ENCODE measurements at places on chromosomes 11 and 22. TPM values are rescaled to one million over a fixed set of nuclear protein-coding genes. Genes with fewer than 3 reads are reported as not detected.

GRCh38 chr22:32413719-32414118, 1.7 kb upstream of the RTCB start:
- H3K4me3 ChIP-seq = no peak overlapping the region
- H3K27ac ChIP-seq = no peak overlapping the region
- no peaks in the 10 kb centered on the region for H3K36me3 ChIP-seq
- H3K4me1 ChIP-seq = peaks cover 16% of the 10 kb centered on the region

OR51D1 gene
- total RNA-seq = not detected

C1QTNF5 gene
- total RNA-seq = 35.9 TPM

LRRC75B gene
- total RNA-seq = 5.1 TPM

GRCh38 chr11:116989184-116989583, 109.0 kb downstream of the SIK3 start:
- H3K36me3 ChIP-seq = no peaks in the 10 kb centered on the region
- DNase-seq = no peak
- no peak overlapping the region for H3K4me3 ChIP-seq

GRCh38 chr11:10459029-10459970, 4.2 kb downstream of the AMPD3 start:
- no peak for DNase-seq
- peaks cover 21% of the 10 kb centered on the region for H3K4me1 ChIP-seq
- H3K36me3 ChIP-seq = peaks cover 5% of the 10 kb centered on the region
- no peak overlapping the region for H3K27ac ChIP-seq
- no peaks in the 10 kb centered on the region for H3K27me3 ChIP-seq

SYT9 gene
- total RNA-seq = not detected

KCNQ1 gene
- not detected for total RNA-seq

- H3K27ac ChIP-seq = no peak overlapping the region
- no peaks in the 10 kb centered on the region for H3K4me1 ChIP-seq
- H3K4me3 ChIP-seq = no peak overlapping the region
- H3K27me3 ChIP-seq = peaks cover 7% of the 10 kb centered on the region
Observed at GRCh38 chr11:15629690-15630321, 515.1 kb downstream of the INSC start.

DNA sequence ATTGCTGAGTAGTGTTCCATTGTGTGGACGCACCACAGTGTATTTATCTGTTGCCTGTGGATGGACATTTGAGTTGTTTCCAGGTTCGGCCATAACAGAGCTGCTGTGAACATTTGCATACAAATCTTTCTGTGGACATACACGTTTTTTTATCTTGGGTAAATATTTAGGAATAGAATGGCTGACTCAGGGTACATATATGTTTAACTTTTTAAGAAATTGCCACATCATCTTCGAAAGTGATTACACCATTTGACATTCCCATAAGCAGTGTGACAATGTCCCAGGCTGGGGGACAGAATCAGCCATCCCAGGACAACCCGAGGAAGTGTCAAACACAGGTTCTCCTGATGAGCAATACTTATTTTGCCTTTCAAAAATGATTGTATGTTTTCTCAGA, 87.9 kb downstream of the OSBP2 start:
- no peak for DNase-seq
- H3K27ac ChIP-seq = no peak overlapping the region
- no peaks in the 10 kb centered on the region for H3K36me3 ChIP-seq
- H3K27me3 ChIP-seq = no peaks in the 10 kb centered on the region
- peaks cover 4% of the 10 kb centered on the region for H3K4me1 ChIP-seq

DNA sequence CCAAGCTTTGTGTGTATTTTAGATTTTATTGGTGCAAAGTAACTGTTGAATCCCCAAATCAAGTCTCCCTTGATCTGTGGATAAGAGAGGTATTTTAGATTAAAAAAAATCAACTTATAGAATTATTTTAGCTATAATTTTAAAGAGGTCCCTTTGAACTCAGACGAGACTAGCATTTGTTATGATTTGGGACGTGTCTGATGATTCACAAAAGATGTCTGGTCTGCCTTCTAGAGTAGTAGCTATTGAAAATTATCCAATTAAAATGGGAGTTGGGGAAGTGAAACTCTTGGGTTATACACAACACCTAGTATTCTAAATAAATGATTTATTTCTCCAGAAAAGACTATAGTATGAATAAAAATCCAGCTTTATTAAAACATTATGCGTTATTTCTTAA, 227.9 kb upstream of the GRIA4 start:
- no peak overlapping the region for H3K4me3 ChIP-seq
- H3K27ac ChIP-seq = no peak overlapping the region
- H3K4me1 ChIP-seq = no peaks in the 10 kb centered on the region
- H3K36me3 ChIP-seq = no peaks in the 10 kb centered on the region
- H3K27me3 ChIP-seq = no peaks in the 10 kb centered on the region

- H3K4me3 ChIP-seq = no peak overlapping the region
- peaks cover 19% of the 10 kb centered on the region for H3K36me3 ChIP-seq
- no peak for DNase-seq
- no peaks in the 10 kb centered on the region for H3K27me3 ChIP-seq
Observed at GRCh38 chr11:117171404-117172061, 7.0 kb upstream of the SIDT2 start.

ZNF214 gene
- total RNA-seq = 4.7 TPM

PDGFB gene
- not detected for total RNA-seq

ROM1 gene
- total RNA-seq = 6.5 TPM

GRCh38 chr22:27123880-27124279, 466.5 kb downstream of the MIAT start:
- no peak for DNase-seq
- H3K27me3 ChIP-seq = no peaks in the 10 kb centered on the region
- no peak overlapping the region for H3K27ac ChIP-seq
- no peak overlapping the region for H3K4me3 ChIP-seq

RASGRP2 gene
- total RNA-seq = 0.29 TPM

MRGPRF gene
- 41.5 TPM for total RNA-seq

SERPING1 gene
- total RNA-seq = 47.7 TPM

GRCh38 chr11:17642980-17643379, 76.4 kb upstream of the MYOD1 start:
- no peaks in the 10 kb centered on the region for H3K27me3 ChIP-seq
- H3K4me1 ChIP-seq = no peaks in the 10 kb centered on the region
- H3K36me3 ChIP-seq = no peaks in the 10 kb centered on the region

SPI1 gene
- total RNA-seq = not detected

DNA sequence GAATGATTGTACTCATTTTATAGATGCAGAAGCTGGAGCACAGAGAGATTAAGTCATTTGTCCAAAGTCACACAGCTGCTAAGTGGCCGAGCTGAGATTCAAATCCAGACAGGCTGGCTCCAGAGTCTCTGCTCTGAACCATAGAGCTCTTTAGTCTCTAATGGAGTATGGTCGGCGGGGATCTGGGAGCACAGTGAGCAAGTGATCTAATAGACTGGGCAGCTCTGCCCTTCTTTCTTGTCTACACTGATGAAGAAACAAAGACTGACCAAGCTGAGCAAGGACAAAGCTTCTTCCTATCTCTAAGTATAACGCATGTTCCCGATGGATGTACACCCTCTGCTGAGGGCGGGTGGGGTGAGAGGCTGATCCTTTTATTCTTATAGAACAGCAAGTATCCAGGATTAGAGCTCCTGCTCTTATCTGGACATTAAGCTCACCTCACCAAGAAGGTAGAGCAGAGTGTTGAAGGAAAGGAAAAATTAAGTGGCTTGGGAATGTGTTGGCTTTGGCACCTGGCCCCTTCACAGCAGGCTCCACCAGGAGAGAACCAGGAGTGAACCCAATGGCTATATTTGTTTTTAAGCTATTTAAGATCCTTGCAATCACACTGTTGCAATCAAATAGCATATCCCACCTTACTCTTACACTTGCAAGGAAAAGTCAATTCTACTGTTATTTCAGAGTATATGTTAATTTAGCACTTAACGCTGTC, 68.7 kb downstream of the ETS1 start:
- peak; percentile 52 for DNase-seq
- peak overlapping the region; percentile 80 for H3K4me3 ChIP-seq
- peaks cover 72% of the 10 kb centered on the region for H3K4me1 ChIP-seq
- H3K27me3 ChIP-seq = no peaks in the 10 kb centered on the region

DNA sequence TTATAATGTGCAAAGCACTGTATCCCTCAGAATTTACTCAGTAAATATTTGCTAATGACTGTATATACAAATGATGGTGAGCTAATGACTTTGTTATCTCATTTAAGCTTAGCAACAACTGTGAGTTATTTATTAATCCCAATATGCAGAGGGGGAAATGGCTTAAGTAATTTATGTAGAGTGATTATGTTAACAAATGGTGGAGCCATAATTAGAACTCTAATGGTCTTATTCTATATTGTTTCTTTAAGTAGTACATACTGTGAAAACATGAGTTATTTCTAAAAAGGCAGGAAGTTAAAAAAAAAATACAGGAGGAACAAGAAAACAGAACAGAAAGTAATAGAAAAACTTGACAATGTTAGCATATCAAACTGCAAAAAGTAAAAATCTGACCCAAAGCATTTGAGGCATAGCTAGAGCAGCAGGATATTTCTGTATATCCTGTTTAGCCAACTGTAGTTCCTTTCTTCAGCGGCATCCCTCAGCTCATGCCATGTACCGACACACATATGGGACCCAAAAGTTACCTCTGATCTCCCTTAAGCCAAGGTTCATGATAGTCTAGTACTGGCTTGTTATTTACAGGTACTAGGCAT, 94.2 kb downstream of the FCHSD2 start:
- no peaks in the 10 kb centered on the region for H3K27me3 ChIP-seq
- no peak for DNase-seq
- no peak overlapping the region for H3K4me3 ChIP-seq
- no peaks in the 10 kb centered on the region for H3K4me1 ChIP-seq
- H3K36me3 ChIP-seq = no peaks in the 10 kb centered on the region
- H3K27ac ChIP-seq = no peak overlapping the region

DNA sequence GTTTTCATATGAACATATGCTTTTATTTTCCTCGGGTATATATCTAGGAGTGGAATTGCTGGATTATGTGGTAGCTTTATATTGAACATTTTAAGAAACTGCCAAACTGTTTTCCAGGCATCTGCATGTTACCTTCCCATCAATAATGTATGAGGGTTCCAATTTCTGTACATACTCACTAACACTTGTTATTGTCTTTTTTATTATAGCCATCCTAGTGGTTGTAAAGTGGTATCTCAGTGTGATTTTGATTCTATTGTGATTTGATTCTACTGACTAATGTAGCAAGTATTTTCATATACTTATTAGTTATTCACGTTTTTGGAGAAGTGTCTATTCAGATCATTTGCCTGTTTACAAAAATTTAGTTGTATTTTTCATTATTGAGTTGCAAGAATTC, 2.0 kb downstream of the ANO5 start:
- no peak overlapping the region for H3K4me3 ChIP-seq
- H3K4me1 ChIP-seq = no peaks in the 10 kb centered on the region
- no peaks in the 10 kb centered on the region for H3K36me3 ChIP-seq
- peaks cover 7% of the 10 kb centered on the region for H3K27me3 ChIP-seq
- DNase-seq = no peak

DNA sequence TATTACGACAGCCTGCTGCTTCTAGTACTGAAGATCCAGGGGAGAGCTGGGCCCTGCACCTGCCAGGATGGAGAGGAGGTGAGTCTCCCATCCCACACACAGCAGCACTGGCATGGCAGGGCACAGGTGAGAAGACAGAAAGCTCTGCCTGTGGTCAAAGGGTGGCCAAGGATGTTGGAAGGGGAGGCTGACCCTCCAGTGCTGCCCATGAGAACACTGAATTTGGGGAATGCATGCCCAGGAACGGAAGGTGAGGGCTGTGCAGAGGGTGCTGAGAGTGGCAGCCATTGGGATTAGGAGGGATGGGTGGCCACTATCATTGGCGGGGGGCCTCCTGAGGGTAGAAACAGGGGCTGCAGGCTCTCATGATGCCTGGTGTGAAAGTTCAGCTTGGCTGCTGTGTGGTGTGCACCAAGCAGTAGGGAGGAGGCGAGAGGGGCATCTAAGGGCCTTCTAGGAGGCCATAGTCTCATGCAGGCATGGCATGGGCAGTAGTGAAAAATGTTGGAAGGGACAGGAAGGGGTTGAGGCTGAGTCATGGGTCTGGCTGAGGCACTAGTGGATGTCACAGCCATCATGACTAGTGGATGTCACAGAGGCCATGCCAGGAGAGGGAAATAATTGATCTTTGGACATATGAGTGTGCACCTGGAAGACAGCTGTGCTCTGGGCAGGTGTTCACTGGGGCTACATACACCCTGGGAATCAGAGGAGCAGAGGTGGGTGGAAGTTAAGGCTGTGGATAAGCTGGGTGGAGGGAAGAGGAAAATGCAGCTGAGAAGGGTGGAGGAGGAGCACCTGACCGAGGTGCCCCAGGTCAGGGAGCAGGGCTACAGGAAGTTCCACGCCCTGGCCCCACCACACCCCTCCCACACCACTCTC, 2.5 kb upstream of the LRRC74B start:
- H3K36me3 ChIP-seq = no peaks in the 10 kb centered on the region
- no peak overlapping the region for H3K27ac ChIP-seq
- peak; percentile 62 for DNase-seq
- no peaks in the 10 kb centered on the region for H3K27me3 ChIP-seq
- peaks cover 51% of the 10 kb centered on the region for H3K4me1 ChIP-seq

GRCh38 chr11:61935861-61936260, 14.3 kb upstream of the BEST1 start:
- H3K27ac ChIP-seq = no peak overlapping the region
- H3K4me3 ChIP-seq = no peak overlapping the region

PTPRCAP gene
- 0.36 TPM for total RNA-seq

DNA sequence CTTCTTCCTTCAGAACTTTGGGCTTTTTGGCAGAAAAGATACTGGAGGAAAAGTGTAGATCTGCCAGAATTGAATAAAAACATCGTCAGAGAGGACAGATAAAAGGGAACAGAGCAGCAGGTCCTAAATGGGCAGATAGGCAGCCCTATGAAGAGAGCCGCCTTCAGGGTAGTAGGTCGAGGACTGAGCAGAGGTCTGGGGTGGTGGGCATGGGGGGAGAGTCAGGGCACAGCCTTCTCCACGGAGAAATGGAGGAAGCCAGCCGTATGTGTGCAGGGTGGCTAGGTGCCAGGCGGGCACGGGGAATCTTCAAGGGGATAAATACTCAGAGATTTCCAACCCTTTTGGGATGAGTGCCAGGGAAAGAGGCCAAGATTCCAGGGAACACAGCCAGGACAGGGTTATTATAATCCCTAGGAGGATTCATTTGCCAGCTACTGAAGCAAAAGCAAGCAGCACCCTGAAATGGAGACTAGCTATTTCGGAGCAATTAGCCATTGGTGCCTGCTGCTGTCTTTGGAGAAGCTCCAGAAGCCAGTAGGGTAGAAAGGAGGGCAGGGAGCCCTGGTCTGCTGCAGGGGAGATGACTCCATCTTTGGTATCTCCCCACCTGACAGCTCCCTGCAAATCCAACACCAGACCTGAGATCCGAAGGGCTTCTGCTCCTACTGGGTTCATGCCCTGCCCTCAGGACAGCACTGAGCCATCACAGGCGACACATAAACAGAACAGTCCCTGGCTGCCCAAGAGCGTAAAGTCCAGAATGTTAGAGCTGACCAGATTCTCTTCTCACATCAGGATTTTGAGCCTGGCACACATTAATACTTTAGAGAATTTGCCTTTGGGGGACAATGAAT, 174.5 kb upstream of the NTM start:
- H3K27me3 ChIP-seq = no peaks in the 10 kb centered on the region
- DNase-seq = no peak
- H3K4me1 ChIP-seq = no peaks in the 10 kb centered on the region
- no peaks in the 10 kb centered on the region for H3K36me3 ChIP-seq
- H3K27ac ChIP-seq = no peak overlapping the region

GRCh38 chr11:45264839-45265515, 21.2 kb downstream of the SYT13 start:
- no peaks in the 10 kb centered on the region for H3K36me3 ChIP-seq
- H3K4me3 ChIP-seq = peak overlapping the region; percentile 38
- peaks cover 20% of the 10 kb centered on the region for H3K4me1 ChIP-seq
- peaks cover 3% of the 10 kb centered on the region for H3K27me3 ChIP-seq
- H3K27ac ChIP-seq = peak overlapping the region; percentile 70
